ENCODE measurements at places on chromosomes 12 and 14. TPM values are rescaled to one million over a fixed set of nuclear protein-coding genes. Genes with fewer than 3 reads are reported as not detected.

Gene PROX2
- 0.13 TPM for total RNA-seq

Gene CD4
- 76.9 TPM for total RNA-seq

Gene NXPH4
- not detected for total RNA-seq

Gene LBHD2
- total RNA-seq = not detected

Gene ING4
- 5.9 TPM for total RNA-seq

Gene AQP5
- not detected for total RNA-seq

Gene ZFHX2
- total RNA-seq = 0.58 TPM

DNA sequence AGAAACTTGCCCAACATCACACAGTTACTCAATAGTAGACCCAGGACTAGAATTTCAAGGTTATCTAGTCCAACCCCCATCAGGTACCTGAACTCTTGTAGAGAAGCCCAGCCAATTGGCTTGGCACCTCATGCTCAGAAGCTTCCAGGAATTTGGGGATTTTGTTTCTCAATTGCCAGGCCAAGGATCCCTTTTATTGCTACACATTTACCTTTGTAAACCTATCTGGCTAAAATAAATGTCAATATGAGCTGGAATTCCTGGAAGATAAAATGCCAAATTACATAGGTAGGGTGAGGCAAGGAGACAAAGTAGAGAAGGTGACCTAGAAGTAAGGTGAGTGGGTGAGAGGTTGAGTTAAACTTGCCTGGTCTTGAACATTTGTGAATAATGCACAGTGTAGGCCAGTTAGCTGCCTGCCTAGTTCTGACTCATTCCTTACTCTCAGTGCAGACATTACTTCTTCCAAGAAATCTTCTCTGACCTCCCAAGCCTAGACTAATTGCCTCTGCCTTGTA is 36.3 kb downstream of the SDR9C7 start:
- DNase-seq = no peak

- no peak for DNase-seq
Measured at GRCh38 chr12:64808110-64808509, 16.3 kb upstream of the TBC1D30 start.

DNA sequence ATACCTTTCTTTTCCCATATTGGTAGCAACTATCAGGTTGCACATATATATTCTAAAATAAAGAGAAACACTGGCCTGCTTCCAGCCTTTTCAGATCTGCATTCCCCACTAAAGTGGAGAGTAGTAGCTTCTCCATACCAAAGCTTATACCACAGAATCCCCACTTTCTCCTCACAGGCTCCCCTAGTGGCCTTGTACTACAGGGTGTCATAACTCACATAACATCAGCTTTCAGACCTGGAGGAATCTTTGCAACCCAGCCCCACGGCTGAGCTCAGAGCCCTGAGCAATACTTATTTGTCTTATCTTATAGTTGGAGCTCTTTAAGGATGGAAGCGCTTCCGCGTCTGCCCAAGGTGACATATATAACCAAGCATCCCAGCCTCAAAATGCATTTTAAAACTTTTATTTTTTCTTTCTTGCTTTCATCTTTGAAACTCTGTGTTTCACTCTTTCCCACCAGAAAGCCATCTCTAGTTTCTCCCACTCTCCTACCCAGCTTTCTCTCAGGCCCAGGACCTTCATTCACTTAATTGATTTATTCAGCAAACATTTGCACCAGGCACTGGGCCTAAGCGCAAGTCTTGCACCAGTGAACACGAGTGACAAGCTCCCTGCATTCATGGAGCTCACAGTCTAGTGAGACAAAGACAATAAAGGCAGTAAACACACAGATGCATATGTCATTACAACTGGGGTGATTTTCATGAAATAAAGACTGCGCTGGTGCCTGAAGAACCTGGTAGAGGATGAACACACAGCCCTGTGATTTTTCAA is 254.7 kb downstream of the IPO8 start:
- no peak for DNase-seq

GRCh38 chr12:11753150-11753499 is 103.7 kb downstream of the ETV6 start:
- no peak for DNase-seq

DNA sequence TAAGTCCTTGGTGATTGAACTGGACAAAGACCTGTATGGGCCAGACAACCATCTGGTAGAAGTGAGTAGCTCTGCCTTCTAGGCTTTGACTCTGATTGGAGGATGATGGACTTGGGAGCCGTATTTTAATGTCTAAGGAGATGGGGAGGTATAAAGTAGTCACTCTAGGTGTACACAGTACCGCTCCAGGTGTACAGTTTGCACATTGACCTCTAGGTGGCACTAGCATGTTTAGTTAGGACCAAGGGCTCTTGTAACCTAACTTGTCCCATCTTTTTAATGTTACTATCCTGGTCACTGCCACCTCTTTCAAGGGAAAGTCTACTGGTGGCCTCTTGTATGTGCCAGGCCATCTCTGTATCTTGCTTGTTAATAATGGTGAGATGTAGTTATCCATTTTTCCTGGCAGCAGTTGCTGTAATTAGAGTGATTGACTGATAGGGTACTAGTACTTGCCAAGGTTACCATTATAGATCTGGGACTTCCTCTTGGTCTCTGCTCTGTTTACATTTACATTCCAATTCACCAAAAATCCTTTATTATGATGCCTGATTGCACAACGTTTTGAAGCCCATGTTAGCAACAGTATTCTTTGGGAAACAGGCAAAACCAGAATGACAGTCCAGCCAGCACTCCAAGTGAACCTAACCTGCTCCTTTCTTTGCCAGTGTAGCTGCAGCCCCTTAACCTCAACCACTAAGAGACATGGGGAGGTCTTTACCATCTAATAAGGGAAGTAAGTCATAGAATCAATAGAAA is 3.6 kb downstream of the SMARCD1 start:
- DNase-seq = peak; percentile 41

DNA sequence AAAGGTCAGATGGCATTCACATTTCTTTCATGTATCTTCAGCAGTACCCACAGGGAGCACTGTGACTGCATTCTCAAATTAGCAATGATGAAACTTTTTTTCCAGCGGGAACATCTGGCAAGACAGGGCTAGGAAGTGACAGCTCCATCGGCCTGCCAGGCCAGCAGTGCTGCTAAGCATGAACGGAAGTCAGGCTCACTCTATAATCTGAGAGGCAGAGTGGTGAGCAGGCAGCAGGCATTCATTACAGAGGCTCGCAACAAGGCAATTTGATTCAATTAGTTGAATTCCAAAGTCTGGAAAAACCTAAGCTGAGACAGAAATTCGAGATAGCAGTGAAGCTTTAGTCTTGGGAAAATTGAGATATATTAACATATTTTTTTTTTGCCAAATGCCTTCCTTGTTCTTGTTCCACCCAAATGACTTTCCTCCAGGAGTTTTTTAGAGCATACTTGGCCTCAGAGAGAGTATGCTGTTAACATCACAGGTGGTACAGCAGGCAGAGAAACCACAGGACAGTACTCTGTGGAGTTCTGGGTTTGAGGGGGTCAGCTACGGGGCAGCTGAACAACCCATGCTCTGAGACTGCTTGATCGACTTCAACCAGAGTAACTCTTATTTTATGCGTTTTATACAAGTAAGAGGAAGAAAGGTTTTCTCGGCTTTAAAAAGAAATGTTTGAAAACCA is 414.9 kb downstream of the APAF1 start:
- no peak for DNase-seq

GRCh38 chr14:82655770-82656169 is 1122.1 kb upstream of the SEL1L start:
- no peak for DNase-seq
